ENCODE measurements at places on chromosomes 6 and 20.
A peak's percentile ranks its signal among the peaks of the same experiment; 100 is the strongest.

DNA sequence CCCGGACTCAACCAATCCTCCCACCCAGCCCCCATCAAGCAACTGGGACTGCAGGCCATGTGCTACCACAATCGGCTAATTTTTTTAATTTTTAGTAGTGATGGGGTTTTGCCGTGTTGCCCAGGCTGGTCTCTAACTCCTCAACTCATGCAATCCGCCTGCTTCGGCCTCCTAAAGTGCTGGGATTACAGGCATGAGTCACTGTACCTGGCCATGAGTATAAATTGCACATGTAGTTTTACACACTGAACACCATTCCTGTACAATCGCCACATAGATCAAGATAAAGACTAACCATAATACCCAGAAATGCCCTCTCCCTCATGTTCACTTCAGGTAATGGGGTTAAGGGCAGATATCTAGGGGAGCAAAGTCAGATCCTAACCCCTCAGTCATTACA lies 26.4 kb downstream of the TRPC4AP start:
- no peak for DNase-seq

GRCh38 chr20:19022791-19023448 lies 189.5 kb upstream of the SLC24A3 start:
- DNase-seq: no peak

- DNase-seq: no peak
Measured at GRCh38 chr20:52446421-52447224, 255.0 kb upstream of the ZFP64 start.

DNA sequence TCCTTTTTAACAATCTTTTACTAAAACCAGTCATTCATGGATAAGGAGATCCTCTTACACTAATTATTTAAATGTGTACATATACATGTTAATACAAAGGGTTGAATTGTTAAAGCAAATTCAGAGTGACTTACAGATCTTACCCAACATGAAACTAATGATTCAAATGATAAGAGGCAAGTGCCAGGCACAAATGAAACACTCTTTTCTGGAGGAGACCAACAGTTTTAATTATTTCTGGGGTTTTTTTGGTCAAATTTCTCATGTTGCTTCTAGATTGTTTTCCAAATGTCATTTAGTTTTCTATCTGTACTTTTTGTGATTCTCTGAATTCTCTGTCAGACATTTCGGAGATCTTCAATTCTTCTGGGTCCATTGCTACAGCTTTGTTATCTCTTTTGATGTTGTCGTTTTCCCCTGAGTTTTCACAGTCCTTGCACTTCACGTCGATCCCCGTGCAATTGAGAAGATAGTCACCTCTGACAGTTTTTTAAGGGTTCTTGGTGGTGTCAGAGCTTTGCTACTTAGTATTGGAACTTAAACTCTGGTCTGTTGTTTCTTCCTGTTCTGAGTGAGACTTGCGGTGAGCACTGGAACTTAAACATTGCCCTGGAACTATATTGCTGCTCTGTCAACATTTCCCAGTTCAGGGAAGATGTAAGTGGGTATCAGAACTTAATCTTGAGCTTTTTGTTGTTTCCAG lies 23.2 kb downstream of the MAS1 start:
- no peak for DNase-seq

DNA sequence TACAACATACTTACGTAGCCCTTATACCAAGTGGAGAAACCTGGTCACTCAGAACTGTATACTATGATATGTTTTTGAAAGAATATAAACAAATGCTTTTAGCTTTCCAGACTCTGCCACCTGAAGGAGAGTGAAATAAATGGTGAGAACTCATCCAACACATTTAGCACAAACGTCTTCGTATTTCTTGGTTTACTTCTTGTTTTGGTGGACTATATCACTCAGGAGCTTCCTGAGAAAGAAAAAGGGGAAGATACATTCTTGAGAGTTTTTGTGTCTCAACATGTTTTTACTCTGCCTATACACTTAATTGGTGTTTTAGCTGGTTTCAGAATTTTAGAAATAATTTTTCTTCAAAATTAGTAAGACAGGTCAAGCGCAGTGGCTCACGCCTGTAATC lies 19.4 kb upstream of the CTAGE9 start:
- DNase-seq: no peak

DNA sequence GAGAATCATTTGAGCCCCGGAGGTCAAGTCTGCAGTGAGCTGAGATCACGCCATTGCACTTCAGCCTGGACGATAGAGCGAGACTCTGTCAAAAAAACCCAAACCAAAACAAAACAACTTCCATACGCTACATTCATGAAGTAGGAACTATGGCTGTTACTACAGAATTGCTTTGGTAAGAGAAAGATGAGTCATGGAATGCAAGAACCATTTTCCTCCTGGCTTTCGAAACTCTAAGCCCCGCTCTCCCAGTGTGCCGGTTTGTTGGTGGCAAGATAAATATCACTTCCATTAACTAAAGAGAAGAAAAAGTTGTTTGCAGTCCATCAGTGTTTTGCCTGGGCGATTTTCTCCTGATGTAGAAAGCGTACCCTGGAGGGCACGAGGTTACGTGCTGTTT lies 61.3 kb downstream of the ZDHHC14 start:
- no peak for DNase-seq

DNA sequence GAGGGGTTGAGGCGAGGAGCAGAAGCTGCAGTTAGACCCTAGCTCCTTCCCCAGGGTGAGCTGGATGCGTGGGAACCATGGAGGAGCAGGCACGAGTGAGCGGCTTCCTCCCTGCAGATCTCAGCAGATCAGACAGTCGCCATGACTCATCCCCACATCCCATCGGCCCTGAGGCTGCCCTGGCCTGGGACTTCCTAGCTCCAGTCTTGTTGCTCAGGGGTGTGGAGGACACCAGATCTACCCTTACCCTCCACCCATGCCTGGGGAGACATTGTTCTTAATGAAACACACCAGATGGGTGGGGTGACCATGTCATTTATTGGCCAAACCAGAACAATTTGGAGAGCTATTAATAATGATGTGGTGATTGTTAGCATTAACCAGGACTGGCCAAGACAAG lies 36.3 kb upstream of the TGM2 start:
- no peak for DNase-seq

- no peak for DNase-seq
Measured at GRCh38 chr6:116390581-116390980, 19.8 kb downstream of the DSE start.

- DNase-seq: peak; percentile 65
Measured at GRCh38 chr6:33197431-33198048, 2.9 kb downstream of the RXRB start.

DNA sequence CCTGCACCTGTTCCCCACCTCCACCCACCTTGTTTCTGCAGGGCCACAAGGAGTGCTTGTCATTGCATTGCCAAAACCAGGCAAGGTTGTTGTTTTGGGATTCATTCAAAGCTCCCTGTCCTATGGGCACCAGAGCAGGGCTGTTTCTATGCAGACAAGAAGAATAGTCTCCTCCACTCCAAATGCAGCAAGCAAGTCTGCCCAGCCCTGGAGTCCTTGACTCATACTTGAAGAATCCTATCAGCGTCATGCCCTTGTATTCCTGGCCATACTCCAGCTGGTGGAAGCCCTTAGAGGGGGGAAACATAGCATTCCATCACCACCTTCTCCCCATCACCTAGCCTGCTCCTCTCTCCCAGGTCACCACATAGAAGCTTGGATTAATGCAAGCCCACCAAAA lies 145.3 kb upstream of the ECI2 start:
- DNase-seq: no peak

- no peak for DNase-seq
Measured at GRCh38 chr6:77633471-77633870, 19.4 kb upstream of the MEI4 start.

- no peak for DNase-seq
Measured at GRCh38 chr20:6480328-6481200, 286.9 kb upstream of the BMP2 start.

DNA sequence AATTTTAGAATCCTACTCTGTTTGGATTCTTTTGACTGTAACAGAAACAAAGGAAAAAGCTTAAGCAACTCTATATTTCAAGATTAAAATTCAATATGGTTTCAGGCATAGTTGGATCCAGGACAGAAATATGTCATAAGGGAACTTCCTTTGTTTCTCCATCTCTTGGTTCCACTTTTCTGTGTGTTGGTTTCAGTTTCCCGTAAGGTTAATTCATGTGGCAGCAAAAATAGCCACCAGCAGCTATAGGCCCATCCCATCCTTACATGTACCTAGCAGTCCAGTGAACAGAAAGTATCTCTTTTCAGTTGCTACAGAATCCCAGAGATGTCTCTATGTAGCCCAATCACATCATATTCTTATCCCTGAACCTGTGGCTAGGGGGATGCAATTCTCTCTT lies 8.8 kb upstream of the FAM8A1 start:
- DNase-seq: peak; percentile 43
